ENCODE measurements at places on chromosomes 1 and 21. TPM values are rescaled to one million over a fixed set of nuclear protein-coding genes. Genes with fewer than 3 reads are reported as not detected.

GRCh38 chr1:208235356-208235981 lies 8.7 kb downstream of the PLXNA2 start:
- H3K36me3 ChIP-seq = no peaks in the 10 kb centered on the region
- H3K4me3 ChIP-seq = no peak overlapping the region
- peak overlapping the region; percentile 66 for H3K27ac ChIP-seq
- no peaks in the 10 kb centered on the region for H3K27me3 ChIP-seq
- peak; percentile 54 for DNase-seq

- H3K4me3 ChIP-seq = no peak overlapping the region
- no peak for DNase-seq
- H3K4me1 ChIP-seq = no peaks in the 10 kb centered on the region
- H3K27ac ChIP-seq = no peak overlapping the region
Measured at GRCh38 chr21:23729331-23729730, 1878.0 kb downstream of the MRPL39 start.

SHCBP1L gene
- not detected for polyA plus RNA-seq

RHBDL2 gene
- polyA plus RNA-seq = not detected

RBM11 gene
- polyA plus RNA-seq = 1.1 TPM

GRCh38 chr1:68819190-68819829 lies 322.4 kb upstream of the DEPDC1 start:
- DNase-seq = no peak
- no peaks in the 10 kb centered on the region for H3K36me3 ChIP-seq
- H3K4me1 ChIP-seq = no peaks in the 10 kb centered on the region
- no peak overlapping the region for H3K4me3 ChIP-seq
- H3K27ac ChIP-seq = no peak overlapping the region
- H3K27me3 ChIP-seq = no peaks in the 10 kb centered on the region

- peaks cover 40% of the 10 kb centered on the region for H3K27me3 ChIP-seq
- H3K36me3 ChIP-seq = no peaks in the 10 kb centered on the region
- H3K27ac ChIP-seq = no peak overlapping the region
- no peak overlapping the region for H3K4me3 ChIP-seq
Measured at GRCh38 chr21:32494934-32495709, 82.6 kb downstream of the EVA1C start.

CDK18 gene
- 0.08 TPM for polyA plus RNA-seq

DNA sequence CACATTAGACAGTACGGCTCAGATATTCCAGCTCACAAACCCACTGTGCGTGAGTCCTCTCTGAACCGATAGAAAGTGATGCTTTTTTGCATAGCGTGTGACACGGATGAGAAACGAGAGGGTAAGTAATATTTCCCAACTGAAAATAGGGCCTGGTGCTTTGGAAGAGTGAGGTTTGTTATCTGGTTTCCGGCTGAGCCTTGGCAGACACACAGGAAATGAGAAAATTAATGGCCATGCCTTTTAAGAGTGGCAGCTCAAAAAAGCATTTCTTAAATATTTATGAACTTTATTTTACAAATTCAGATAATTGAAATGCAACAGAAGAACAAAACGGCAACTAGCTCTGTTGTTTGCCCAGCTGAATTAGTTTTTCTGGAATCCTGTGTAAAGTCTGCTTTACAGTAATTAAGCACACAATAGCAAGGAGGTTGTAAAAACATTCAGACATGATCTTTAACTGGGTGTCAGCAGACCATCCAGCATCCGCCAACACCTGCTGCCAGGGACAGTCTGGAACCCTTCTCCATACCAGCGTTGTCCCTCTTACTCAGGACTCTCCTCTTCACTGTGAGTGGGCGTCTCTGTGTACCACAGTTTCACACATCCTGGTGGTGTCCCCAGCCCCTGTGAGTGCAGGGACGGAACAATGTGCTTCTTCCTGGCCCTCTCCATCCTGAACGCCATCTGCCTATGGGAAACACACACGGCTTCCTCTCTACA lies 155.4 kb downstream of the PGBD5 start:
- H3K4me3 ChIP-seq = no peak overlapping the region
- peak overlapping the region; percentile 12 for H3K27ac ChIP-seq
- DNase-seq = peak; percentile 12

DNA sequence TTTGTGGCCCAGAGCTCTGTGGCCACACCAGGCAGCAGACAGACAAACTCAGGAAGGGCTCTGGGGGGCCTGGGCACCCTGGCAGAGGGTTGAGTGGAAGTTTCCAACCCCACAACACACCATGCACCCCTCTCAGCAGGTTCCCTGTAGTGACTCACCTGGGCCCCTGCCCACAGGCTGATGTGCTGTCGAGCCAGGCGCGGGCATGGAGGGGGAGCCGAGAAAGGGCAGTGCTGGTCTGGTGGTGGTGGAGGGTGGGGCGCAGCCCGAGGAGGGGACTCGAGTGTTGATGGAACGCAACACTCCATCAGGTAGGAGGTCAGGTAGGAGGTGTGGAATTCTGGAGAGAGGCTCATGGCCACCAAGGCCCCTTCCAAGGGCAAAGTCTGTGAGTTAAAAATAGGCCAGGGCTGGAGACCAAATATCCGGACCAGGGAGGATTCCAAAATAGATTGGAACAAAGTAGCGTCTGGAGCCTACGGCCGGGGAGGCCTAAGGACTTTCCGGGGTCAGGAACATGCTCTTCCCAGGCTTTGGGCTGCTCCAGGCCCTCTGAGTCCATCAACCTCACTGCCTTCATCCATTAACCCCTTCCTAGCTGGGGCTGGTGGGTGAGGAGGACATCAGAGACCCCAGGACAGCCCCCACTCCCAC lies 191.5 kb upstream of the AJAP1 start:
- H3K4me1 ChIP-seq = no peaks in the 10 kb centered on the region
- no peak for DNase-seq
- no peaks in the 10 kb centered on the region for H3K36me3 ChIP-seq
- no peak overlapping the region for H3K4me3 ChIP-seq
- H3K27ac ChIP-seq = no peak overlapping the region

GRCh38 chr1:19054216-19054615 lies 97.7 kb upstream of the IFFO2 start:
- H3K27ac ChIP-seq = no peak overlapping the region
- H3K36me3 ChIP-seq = no peaks in the 10 kb centered on the region
- DNase-seq = no peak
- peaks cover 3% of the 10 kb centered on the region for H3K4me1 ChIP-seq

- H3K27ac ChIP-seq = no peak overlapping the region
- no peak overlapping the region for H3K4me3 ChIP-seq
- DNase-seq = no peak
- H3K4me1 ChIP-seq = peaks cover 37% of the 10 kb centered on the region
Measured at GRCh38 chr1:31923901-31924535, 14.2 kb downstream of the PTP4A2 start.

SHE gene
- not detected for polyA plus RNA-seq

- H3K36me3 ChIP-seq = no peaks in the 10 kb centered on the region
- no peak for DNase-seq
- H3K27ac ChIP-seq = no peak overlapping the region
- H3K27me3 ChIP-seq = no peaks in the 10 kb centered on the region
Measured at GRCh38 chr1:59604191-59604590, 210.6 kb upstream of the HOOK1 start.

DNA sequence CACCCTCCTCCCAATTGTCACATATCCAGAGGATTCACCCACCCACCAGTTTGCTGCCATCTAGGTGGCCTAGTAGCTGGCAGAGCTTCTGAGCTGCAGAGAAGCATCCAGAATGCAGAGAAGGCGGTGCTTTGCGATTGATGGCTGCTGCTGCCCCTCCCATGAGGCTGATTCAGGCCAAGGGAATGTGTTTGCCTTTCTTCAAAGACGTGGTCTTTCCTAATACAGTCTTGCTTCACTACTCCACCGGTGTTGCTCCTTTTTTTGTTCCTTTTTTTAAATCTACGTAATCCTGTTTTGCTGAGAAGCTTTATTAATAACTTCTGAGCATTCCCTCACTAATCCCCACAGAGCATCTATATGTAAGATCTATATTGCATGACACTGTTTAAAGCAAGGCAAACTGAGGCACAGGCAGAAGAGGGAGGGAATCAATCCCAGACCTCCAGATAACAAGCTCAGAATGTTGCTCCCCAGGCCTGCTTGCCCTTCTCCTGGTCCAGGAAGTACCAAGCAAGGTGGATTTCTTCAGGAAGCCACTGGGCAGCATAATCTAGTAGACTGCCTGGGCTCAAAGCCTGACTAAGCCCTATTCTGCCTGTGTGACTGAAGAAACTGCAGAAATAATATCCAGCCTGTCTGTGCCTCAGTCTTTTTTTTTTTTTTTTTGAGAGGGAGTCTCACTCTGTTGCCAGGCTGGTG lies 275.5 kb upstream of the FMN2 start:
- no peaks in the 10 kb centered on the region for H3K27me3 ChIP-seq
- no peak for DNase-seq
- H3K36me3 ChIP-seq = no peaks in the 10 kb centered on the region
- H3K4me1 ChIP-seq = no peaks in the 10 kb centered on the region
- H3K27ac ChIP-seq = no peak overlapping the region

BRINP2 gene
- not detected for polyA plus RNA-seq

UROD gene
- polyA plus RNA-seq = 1,156 TPM

ATG4C gene
- 12.1 TPM for polyA plus RNA-seq

DNA sequence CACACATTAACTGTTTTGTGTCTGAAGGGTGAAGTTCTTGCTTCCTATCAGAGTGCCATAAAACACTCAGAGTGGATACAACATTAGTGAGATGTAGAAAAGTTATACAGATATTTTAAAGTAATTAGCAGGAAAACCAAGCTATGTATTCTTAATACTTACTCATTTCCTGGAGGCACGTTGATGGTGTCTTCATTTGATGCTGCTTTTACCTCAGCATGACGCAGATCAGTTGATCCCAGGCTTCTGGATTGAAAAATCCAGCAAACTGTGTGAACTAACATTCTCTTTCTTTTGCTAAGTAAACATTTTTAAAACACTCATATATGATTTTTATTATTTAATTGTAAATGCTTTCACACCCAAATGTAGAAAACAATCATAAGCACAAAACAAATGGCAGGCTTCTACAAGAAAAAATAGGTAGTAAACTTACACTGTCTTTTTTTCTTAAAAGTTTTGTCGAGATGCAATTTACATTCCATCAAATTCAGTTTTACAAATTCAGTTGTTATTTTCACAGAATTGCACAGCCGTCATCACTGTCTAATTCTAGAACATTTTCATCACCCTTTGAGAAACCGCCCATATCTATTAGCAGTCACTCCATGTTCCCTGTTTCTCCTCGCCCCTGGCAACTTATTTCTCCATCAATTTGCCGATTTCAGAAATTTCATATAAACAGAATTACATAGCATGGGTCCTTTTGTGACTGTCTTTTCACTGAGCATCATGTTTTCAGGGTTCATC lies 198.9 kb downstream of the LRRC7 start:
- H3K27me3 ChIP-seq = no peaks in the 10 kb centered on the region
- no peak overlapping the region for H3K4me3 ChIP-seq
- H3K36me3 ChIP-seq = no peaks in the 10 kb centered on the region

GRCh38 chr1:204658295-204658694 lies 27.2 kb downstream of the LRRN2 start:
- H3K4me1 ChIP-seq = peaks cover 3% of the 10 kb centered on the region
- peaks cover 36% of the 10 kb centered on the region for H3K27me3 ChIP-seq
- no peak overlapping the region for H3K27ac ChIP-seq
- no peaks in the 10 kb centered on the region for H3K36me3 ChIP-seq

SCNM1 gene
- polyA plus RNA-seq = 37.3 TPM

DNA sequence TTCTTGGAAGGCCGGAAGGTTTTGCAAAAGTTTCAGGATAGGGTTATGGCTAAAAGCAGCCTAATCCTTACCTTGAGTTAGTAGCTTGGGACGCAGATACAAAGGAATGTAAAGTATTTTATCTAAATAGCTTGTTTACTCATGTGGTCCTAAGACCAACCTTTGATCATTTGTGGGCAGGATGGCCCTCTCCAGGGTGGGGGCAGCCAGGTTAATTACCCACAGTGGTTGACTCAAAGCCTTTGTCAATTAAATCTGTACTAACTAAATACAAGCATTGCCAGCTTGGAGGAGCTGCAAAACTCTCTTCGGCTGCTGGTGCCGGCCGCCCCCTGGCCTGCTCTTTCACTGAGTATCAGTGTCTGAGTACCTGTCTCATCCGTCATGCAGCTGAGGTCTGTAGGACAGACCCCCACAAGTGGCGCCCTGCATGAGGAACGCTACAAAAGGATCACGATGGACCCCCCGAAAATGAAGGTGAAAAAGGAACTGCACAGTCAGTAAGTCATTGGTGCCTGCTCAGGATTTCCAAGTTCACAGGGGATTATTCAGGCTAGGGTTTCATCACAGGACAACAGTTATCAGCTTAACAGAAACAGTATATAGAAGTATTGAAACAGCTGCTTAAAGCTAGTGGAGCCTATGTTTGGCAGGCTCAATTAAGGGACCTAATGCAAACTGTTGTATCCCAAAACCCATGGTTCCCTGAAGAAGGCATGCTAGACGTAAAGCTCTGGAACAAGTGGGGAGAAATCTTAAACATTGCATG lies 212.5 kb upstream of the MAP1LC3C start:
- DNase-seq = no peak
- no peaks in the 10 kb centered on the region for H3K36me3 ChIP-seq
- H3K27ac ChIP-seq = no peak overlapping the region
- H3K4me3 ChIP-seq = no peak overlapping the region
- H3K27me3 ChIP-seq = no peaks in the 10 kb centered on the region
- H3K4me1 ChIP-seq = no peaks in the 10 kb centered on the region

MAP1LC3C gene
- polyA plus RNA-seq = not detected

- H3K4me1 ChIP-seq = no peaks in the 10 kb centered on the region
- peaks cover 16% of the 10 kb centered on the region for H3K36me3 ChIP-seq
- H3K27me3 ChIP-seq = no peaks in the 10 kb centered on the region
- no peak overlapping the region for H3K27ac ChIP-seq
- no peak for DNase-seq
Measured at GRCh38 chr1:167706363-167706762, 15.4 kb upstream of the MPZL1 start.

ELAPOR1 gene
- polyA plus RNA-seq = 1.2 TPM

MROH9 gene
- polyA plus RNA-seq = not detected

RNU1-3 gene
- polyA plus RNA-seq = not detected

DNA sequence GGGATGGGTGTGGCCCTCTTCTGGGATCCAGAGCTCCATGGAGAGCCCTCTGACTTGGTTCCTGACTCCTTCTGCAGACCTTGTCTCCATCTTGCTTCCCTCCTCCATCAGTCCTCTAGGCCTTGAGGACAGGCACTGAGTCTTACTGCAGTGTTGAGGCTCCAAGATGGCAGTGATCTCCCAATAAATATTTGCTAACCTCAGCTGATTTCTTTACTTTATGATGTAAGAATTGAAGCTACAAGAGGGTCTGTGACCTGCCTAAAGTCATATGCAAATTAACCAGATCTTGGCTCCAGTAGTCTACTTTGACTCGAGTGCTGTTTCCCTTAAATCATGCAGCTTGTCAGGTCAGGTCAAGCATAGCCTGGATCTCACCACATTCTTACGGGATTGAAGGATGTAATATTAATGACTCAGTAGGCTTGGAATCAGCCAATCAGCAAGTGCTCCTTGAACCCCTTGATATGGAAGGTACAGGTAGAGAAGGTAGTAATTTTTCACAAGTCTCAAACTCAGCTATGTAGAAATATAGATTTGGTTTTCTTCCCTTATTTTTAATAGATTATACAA lies 93.0 kb downstream of the CLIC6 start:
- DNase-seq = no peak
- no peaks in the 10 kb centered on the region for H3K4me1 ChIP-seq
- peaks cover 23% of the 10 kb centered on the region for H3K27me3 ChIP-seq
- H3K36me3 ChIP-seq = no peaks in the 10 kb centered on the region
- H3K27ac ChIP-seq = no peak overlapping the region

CSF3R gene
- 0.50 TPM for polyA plus RNA-seq

Measured in K562 (cell line).